NB4 (cell line): ENCODE measurements at places on chromosomes 12 and 14.

- DNase-seq, result no peak
Measured at GRCh38 chr12:69064734-69065443, 131.9 kb upstream of the CPM start.

GRCh38 chr14:33617154-33617553 lies 333.7 kb downstream of the EGLN3 start:
- no peak for DNase-seq

DNA sequence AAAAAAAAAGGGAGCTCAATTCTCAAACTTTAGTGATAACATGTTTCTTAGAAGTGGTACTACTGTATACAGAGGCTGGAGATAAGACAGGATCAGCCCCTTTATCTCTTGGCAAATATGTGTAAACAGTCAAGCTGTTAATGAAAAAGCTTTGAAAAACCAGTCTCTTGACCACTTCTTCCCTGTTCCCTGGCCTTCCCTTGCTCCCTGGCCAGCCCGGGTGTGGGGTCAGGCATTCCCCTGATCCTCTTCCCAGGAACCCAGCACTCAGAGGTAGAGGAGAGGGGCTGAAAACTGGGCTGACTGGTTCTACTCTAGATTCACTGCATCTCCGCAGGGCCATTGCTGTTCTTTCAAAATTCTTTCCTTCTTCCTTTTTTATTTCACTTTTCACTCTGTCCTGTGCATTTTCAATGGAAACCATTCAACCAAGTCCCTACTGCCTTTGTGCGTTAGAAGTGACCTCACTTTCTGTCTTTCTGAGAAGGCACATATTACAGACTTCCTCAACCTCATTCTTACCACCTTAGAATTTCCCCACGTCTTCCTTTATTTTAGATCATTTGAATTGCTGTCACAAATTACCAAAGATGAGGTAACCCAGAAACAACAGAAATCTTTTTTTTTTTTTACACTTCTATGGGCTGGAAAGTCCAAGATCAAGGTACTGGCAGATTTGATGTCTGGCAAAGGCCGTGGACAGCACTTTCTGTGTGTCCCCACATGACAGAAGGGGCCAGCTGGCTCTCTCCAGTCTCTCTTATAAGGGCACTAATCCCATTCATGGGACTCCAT lies 5.7 kb downstream of the GNG2 start:
- no peak for DNase-seq

DNA sequence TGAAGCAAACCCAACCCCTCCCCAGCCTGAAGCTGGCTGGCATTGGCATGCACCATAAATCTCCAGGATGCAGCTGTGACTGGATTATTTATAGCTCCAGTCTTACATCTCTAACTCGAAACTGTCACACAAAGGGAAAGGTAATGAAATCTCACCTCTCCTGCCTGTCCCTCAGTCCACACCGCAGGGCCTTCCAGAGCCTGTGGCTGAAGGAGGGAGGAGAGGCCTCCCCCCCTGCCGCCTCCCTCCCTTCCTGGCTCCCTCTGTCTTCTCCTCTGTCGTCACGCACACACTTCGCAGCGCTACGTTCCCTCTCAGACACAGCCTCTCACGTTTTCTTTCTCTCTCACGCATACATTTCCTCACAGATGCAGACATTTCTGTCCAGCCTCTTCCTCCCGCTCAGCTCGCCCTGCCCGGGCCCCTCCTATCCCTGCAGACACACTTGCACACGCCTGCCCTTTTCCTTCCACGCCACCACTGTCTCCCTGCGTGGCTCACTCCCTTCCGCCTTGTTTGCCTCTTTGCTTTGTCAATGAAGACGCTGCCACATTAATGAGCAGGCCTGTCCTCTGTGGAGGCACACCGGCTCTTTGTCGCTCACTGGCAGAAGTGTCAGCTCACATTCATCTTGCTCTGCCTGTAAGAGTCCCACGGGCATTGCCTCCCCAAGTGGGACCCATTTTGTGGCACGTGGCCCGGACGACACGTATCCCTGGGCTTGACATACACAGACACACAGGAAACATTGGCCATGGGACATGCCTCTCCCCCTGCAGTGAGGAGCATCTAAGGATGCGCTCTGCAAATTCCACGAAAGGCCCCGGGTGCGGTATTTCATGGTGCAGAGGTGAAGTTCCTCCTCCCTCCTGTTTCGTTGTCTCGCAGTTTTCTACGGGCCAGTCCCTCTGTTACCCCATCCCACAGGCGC lies 27.9 kb downstream of the IRF2BPL start:
- no peak for DNase-seq

GRCh38 chr12:26032719-26033241 lies 74.3 kb downstream of the RASSF8 start:
- DNase-seq, result no peak

DNA sequence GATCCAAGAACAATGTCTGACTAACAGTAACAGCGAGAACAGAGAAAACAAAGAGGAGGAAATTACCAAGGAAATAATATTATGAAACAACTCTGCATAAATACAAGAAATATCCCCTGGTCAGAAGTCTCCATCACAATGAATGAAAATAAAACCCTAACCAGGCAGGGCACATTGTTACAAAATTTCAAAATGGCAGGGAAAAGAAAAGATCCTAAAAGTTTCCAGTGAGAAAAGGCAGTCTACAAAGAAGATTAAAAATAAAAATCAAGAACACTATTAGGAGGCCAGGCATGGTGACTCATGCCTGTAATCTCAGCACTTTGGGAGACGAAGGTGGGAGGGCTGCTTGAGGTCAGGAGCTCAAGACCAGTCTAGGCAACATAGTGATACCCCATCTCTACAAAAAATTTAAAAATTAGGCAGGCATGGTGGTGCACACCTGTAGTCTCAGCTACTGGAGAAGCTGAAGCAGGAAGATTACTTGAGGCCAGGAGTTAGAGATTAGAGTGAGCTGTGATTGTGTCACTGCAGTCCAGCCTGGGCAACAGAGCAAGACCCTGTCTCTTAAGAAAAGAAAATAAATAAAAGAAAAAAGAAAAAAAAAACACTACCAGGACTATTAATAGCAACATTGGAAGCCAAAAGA lies 47.8 kb downstream of the FERMT2 start:
- DNase-seq, result no peak

- peak; percentile 44 for DNase-seq
Measured at GRCh38 chr12:72141381-72141780, 130.8 kb upstream of the TRHDE start.

DNA sequence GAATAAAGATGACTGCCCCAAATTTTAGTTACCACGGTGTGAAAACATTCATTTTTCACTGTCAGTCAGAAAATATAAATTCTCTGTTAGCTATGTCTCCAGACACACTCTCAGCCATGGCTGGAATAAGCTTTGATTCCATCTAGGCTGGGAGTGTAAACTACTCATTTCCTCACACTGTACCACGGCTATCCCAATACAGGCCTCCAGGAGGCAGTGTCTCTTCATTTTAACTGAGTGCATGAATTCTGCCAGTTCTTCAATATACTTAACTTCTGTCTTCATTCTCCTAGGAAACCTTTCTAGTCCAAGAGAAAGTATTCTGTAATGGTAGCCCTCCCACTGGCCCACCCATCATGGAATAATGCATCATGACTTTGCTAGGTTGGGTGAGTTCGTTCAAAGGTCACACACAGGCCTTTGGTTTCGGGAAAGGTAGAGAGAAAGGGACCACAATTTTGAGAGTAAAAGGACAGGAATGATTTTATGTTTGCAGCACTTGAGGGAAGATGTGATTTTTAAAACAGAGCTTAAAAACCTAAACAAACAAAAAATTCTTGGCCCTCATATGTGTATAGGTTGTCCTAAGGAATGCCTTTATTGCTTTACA lies 381.1 kb downstream of the SEC23A start:
- DNase-seq, result peak; percentile 48

GRCh38 chr14:60002819-60003492 lies 83.0 kb downstream of the LRRC9 start:
- DNase-seq, result no peak

- DNase-seq, result no peak
Measured at GRCh38 chr14:100588671-100589070, 1.5 kb upstream of the BEGAIN start.

- DNase-seq, result no peak
Measured at GRCh38 chr12:31000751-31001150, 72.9 kb upstream of the DDX11 start.
